ENCODE measurements at places on chromosomes 6 and 20. TPM values are rescaled to one million over a fixed set of nuclear protein-coding genes. Genes with fewer than 3 reads are reported as not detected.

Gene PAX1
- total RNA-seq, result not detected

GRCh38 chr20:3158968-3159431 is 665 bp downstream of the FASTKD5 start:
- peak; percentile 49 for DNase-seq

Gene TSPO2
- not detected for total RNA-seq

- DNase-seq, result no peak
These were observed 64.3 kb downstream of the FNDC1 start for GRCh38 chr6:159233365-159234101.

DNA sequence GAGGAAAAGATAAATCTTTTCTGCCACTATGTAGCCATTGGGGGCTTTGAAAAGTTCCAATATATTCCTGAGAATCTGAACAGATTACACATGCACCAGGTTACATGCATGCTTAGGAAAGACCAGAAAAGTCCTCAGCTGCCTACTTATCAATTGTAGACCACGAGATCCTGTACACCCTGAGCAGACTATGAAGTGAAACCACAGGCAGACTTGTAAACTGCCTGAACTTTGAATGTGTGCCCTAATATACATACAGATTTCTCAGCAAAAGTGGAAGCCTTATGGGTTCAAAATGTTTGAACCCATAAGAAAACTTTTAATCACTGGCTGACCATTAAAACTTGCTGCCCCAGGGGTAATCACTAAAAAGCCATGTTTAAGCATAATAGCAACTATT is 273.5 kb upstream of the RUNX2 start:
- DNase-seq, result peak; percentile 45

DNA sequence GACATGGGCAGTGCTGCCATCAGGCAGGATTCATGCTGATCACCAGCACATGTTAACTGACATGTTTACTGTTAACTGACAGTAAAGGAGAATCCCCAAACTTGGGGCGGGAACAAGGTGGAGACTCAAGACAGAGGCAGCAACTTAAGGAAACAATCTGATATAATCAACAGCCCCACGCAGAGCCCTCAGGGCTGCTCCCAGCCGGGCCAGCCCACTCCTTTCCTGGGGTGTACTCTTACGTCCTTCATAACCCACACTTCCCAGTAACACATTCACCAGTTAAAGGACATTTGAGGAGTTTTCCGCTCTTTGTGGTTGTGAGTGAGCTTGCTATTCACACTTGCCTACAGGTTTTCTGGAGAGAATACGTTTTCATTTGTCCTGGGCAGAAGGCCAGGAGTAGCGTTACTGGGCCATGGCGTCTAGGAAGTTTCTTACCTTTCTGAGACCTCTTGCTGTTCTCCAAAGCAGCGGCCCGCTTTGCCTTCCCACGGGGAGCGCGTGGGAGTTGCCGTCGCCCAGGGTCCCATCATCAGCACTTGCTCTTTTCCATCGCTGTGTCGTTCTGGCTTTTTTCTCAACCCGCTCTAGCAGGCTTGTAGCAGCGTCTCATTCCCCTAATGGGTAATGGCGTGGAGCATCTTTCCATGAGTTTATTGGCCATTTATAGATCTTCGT is 56.4 kb downstream of the FOXF2 start:
- DNase-seq, result no peak

Gene SLPI
- total RNA-seq, result not detected

Data from M059J (cell line).